Umbilical cord (tissue), 2 donors: ENCODE measurements at places on chromosomes 4 and X. TPM values are rescaled to one million over a fixed set of nuclear protein-coding genes. Genes with fewer than 3 reads are reported as not detected.
A peak's percentile ranks its signal among the peaks of the same experiment; 100 is the strongest.

GRCh38 chrX:86133761-86134160 lies 14.5 kb upstream of the DACH2 start:
- no peak for DNase-seq

Gene RHOXF2B
- total RNA-seq: not detected

GRCh38 chr4:139740531-139741041 lies 75.0 kb downstream of the MGST2 start:
- DNase-seq: peak; percentile 98

- DNase-seq: no peak
Observed at GRCh38 chrX:2516623-2517022, 15.8 kb upstream of the DHRSX start.

DNA sequence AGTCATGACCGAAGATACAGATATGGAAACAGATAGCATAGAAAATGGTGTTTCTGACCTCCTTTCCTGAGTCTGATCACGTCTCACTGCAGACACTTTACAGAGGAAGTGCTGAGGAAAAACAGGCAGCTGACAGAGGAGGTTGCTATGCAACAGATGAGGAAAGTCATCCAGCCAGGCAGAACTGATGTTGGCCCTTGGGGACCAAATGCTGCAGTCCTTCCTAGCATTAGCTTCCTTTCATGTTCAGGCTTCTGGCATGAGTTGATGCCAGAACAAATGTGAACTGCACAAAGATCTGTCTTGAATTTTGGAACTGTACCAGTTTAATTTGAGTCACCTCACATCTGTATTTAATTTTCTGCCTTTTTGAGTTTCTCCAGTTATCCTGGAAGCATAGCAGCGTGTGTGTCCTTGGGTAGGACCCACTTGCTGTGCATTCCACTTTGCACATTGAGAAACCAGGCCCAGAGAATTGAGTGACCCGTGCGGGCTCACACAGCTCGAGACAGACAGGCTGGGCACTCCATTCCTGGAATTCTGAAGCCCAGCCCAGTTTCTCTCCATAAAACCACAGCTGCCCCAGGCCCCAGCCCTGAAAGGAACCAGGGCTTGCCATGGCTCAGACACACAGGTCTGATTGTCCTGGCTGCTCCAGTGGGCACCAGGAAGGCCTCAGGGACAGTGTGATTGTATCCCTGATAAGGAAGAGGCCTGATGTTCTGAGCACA lies 1.4 kb upstream of the MAGED1 start:
- DNase-seq: peak; percentile 91

Gene SMIM10L2A
- 6.5 TPM for total RNA-seq

GRCh38 chr4:73311428-73311827 lies 52.8 kb upstream of the ANKRD17 start:
- peak; percentile 49 for DNase-seq

DNA sequence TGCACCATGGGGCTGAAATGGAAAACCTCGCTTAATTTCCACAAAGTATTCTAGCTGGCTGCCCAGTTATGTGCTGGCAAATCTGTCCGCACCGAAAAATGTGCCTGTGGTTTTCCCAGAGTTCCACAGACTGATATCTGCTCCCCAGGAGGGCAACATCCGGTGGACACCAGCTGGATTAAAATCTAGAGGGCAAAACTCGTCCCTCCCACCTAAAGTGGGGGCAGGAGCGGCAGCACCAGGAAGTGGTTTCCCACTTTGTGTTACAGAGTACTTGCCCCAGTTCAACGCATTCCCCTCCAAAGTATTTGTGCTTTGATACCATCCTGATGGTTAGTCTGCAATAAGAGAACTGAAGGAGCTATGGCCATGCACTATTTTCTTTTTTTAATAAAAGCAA lies 187.6 kb downstream of the TSPAN5 start:
- DNase-seq: no peak

Gene CENPC
- 20.5 TPM for total RNA-seq

- DNase-seq: no peak
Observed at GRCh38 chr4:176290520-176290919, 21.5 kb upstream of the ASB5 start.

Gene USP17L24
- not detected for total RNA-seq

Gene SATL1
- total RNA-seq: 4.3 TPM

Gene ARX
- not detected for total RNA-seq

GRCh38 chr4:47473141-47473750 lies 9.7 kb upstream of the COMMD8 start:
- DNase-seq: peak; percentile 57

Gene ZNF81
- total RNA-seq: 7.5 TPM

DNA sequence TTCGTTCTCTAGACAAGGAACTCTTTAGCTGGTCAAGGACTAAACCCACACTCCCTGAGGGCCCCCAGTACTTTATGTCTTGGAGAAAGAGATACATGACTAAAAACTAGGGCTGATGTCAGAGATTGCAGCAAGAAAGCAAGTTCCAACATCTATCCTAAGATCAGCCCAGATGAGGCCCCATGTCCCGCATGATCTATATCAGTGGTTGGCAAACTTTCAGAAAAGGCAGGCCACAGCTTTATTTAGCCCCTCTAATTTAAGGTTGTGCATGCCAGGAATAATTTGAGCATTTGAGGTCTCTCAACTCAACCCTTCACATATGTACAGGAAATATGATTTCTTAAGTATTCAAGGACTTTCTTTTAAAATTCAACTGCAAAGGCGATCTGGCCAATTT lies 44.1 kb upstream of the FRMD7 start:
- DNase-seq: peak; percentile 26

DNA sequence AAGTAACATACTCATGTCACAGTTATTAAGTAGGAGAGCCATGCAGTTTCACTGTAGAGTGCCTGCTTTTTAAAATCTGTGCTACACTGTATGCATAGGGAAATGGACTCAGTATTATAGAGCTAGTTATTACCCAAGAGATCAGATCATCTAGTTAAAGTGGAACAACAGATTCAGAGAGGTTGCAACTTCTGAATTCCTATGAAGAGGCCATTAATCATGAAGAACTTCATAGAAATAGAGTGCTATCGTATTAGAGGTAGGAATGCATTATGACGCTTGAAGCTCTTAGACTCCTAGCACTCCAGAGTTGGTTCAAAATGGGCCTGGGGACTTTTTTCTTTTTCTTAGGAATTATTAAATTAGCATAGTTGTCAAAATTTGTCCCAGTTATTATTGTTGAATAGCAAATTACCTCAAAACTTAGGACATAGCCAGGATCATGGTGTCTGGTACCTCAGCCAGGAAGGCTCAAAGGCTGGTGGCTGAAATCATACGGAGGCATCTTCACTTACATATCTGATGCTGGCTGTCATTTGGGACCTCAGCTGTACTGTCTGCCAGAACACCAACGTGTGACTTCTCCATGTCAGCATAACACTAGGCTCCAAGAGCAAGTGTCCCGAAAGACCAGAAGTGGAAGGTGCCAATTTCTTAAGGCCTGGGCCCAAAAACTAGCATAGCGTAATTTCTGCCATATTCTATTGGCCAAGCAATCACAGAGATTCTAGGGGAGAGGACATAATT lies 125.7 kb downstream of the STAG2 start:
- no peak for DNase-seq

Gene IGSF1
- 0.24 TPM for total RNA-seq

Gene CT45A10
- total RNA-seq: not detected

DNA sequence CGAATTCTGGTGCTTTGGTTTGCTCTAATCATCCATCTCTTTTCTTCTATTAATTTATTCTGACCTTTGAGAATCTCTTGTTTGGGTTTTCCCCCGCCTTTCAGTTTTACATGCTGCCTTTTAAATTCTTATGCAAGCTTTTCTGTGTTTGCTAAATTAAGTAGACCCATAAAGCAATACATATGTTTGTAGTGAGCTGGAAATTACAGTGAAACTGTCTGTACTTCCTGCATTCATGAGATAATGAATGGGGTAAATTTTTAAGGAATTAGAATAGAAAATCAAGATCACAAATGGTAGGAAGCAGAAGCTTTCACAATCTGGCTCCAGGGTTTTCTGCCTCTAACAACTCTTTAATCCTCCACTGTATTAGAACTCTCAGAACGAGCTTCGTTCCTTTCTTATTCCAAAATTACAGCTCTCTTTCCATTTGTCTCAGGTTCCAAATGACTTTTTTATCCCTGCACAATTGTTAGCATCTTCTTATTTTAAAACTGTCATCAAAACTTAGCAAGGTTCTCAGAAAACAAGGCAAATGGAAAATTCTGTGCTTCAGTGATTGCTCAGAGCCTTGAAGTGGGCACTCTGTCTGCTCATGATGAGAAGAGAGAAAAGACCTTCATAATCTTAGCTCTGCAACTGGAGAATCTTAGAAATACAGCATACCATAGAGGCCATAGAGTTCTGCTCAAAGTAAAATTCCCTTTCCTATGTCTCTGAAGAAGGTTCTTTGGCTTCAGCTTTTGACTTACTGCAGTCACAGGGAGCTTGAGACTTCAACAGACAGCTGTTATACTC lies 108.2 kb downstream of the EGF start:
- peak; percentile 57 for DNase-seq

- no peak for DNase-seq
Observed at GRCh38 chrX:100076031-100076430, 334.0 kb downstream of the PCDH19 start.

DNA sequence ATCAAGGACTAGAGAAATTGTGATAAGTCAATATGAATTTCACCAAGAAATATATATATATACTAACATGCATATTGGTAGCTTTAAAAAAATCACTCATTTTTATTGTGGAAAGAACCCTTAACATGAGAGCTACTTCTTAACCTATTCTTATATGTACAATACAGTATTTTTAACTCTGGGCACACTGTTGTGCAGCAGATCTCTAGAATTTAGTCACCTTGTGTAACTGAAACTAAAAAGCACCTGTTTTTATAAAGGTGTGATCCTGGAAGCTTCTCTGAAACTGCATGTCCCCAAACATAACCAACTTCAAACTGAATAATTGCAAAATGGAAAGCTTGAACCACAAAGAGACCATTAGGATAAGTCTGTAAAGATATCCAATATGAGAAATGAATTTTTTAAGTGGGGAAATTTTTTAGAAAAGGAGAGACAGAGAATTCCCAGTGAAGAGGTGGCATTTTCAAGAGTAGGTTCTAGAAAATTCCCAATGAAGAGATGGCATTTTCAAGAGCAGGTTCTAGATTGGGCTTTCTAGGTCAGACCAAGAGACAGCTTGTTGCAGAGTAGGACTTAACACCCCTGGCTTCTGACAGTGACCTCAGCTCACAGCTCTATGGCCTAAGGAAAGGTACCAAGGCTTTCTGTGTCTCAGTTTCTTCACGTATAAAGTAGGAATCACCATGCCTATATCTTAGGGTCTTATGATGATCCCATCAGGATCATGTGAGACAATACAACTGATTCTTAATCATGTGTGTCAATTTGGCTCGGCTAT lies 22.0 kb upstream of the PPARGC1A start:
- DNase-seq: no peak

GRCh38 chr4:25888781-25889180 lies 25.2 kb upstream of the SMIM20 start:
- DNase-seq: no peak

Gene GPRASP2
- 14.9 TPM for total RNA-seq

DNA sequence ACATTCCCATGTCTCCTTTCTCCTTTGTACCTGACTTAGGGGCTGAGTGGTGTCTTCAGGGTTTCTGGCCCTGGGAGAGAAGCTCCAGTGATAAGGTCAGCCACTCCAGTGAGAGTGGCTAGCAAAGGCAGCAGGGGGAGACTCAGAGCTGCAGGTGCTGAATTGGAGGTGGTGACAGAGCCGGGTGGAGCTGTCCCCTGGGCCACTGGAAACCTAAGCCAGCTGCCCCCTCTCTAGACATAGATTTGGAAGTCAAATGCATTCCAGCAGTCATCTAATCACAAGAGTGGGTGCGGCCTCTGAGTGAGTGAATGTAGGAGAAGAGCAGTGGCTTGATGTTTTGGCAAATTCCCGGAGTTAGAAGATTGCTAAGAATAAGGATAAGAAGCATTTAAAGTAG lies 28.5 kb downstream of the TRIM2 start:
- DNase-seq: no peak

DNA sequence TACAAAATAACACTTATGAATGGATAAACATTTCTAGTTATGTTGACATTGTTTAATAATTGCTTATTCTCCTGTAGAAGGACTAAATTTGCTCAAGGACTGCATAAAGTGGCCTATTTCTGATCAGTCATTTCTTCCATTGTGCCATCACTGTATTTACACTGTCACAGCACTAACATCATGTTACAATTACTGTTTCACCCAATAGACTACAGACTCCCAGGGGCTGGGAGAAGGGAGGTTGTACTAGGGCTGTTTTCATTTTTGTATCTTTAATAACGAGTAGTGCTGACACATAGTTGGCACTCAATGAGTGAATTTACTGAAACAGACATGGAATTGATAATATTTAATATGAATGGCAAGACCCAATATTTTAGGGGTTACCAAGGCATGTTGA lies 139.5 kb downstream of the SLC10A7 start:
- DNase-seq: no peak

- DNase-seq: no peak
Observed at GRCh38 chr4:135408109-135408508, 1206.5 kb upstream of the PABPC4L start.

DNA sequence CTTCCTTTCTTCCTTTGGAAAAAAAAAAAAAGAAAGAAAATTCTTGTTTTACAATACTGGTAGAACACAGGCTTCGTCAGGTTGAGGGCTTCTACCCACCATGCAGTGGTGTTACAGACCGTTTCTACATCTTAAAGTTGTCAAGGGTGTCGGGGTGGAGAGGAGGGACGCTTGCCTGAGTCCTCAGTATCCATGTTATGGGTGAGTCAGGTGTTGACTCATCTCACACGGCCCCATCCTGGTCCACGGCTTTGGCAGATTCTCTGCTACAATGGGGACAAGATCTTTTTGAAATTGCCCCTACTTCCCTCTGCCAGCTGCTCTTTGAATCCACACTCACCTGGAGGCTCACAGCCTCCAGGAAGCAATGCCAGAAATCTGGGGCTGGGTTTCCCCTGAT lies 310.3 kb upstream of the ZFP42 start:
- DNase-seq: no peak

GRCh38 chrX:39944416-39944815 lies 153.3 kb downstream of the BCOR start:
- DNase-seq: no peak

- no peak for DNase-seq
Observed at GRCh38 chr4:102564399-102565059, 63.4 kb downstream of the NFKB1 start.

Gene PRDM8
- 0.48 TPM for total RNA-seq

DNA sequence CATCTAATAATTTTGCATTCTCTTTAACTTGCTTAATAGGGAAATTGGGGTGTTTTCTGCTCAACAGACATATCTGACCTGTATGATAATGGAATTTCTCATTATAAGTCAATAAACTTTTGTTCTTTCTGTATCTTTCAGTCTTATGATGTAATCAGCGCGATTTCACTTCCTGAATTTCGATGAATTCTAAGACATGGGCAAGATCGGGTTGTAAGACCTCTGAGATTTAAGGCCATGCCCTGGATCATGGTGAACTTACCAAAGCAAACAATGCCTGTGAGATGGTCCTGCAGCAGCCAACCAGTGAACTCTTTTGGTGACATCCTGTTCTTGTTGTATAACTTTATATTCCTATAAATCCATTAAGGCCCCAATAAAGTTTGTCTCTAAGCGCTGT lies 88.1 kb downstream of the NBDY start:
- DNase-seq: no peak
